ENCODE measurements at places on chromosomes 3 and 15.
A peak's percentile ranks its signal among the peaks of the same experiment; 100 is the strongest.

DNA sequence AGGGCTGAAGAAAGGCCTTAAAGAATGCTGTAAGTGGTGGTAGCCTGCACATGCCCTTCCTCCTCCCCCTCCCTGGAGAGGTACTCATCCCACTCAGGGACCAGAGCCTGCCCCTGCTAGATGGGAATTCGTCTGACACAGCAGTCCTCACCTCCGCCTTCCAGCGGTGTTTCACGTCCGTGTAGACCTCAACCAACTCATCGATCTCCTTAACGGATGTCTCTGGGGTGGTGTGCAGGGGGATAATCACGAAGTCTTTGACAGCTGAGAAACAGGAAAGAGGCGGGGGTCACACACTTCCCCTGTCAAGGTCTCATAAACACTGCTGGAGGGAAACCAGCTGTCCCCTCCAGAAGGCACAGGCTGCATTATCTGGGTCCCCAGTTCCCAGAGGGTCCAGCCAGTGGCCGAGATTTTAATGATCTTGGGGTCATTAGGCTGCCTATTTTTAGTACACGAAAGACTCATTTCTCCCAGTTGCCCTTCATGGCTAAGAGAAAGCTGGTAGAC, 9.9 kb downstream of the DNASE1L3 start:
- DNase-seq: no peak

DNA sequence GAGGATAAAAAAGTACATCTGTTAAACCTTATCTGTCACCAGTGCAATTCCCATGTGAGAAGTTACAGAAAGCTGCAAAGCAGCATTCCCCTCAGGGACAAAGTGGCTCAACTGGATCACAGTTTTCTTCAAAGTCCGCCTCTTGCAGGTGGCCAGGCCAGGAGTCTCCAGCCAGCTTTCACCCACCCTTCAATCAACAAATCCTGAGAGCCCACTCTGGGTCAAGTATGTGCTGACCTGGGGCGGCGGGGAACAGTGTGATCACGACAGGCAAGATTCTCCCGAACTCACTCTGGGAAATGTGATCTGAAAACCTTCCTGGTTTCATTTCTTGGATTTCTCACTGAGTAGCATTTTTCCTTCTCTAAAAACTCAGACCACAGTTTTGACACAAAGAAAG, 39.2 kb downstream of the RFT1 start:
- DNase-seq: no peak

DNA sequence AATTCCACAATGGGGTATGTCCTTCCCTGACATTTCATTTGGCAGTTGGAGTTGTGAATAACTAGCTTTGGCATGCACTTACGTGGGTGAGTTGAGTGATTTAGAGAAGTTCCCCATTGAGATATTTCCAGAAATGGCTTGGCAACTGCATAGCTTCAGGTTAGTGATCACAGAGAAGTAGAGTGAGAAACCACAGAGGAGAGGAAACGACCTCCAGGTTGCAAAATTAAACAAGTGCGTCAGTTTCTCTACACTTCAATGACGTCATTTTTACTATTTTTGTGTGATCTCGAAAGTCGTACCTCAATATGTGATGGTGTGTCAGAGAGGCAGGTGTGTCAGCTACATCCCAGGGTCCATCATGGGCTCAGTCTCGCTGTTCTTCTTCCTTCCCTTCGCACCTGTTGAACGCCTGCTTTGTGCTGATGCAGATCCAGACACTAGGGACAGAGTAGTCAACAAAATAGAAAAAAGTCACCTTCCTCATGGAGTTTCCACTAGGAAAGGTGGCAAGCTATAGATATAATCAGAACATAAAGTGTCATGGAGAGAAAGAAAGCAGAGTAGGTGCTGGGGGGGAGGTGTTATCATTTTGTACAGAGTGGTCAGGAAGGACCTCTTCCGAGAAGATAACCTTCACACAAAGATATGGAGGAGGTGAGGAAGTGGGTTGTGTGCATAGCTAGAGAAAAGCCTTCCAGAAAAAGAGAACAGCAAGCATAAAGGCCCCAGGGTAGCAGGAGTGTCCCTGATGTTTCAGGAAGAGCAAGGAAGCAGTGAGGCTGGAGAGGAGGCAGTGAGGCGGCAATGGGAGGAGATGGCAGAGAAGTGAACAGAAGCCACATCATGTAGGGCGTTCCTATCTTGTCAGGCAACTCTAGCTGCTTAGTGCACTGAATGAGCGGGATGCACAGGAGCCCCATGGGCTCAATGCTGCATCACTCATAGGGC, 75.6 kb downstream of the MCTP2 start:
- no peak for DNase-seq

GRCh38 chr3:143339451-143339850, 219.9 kb downstream of the CHST2 start:
- DNase-seq: no peak

- DNase-seq: no peak
Observed at GRCh38 chr3:136836511-136837156, 17.7 kb downstream of the SLC35G2 start.

- peak; percentile 36 for DNase-seq
Observed at GRCh38 chr15:29046977-29047376, 161.2 kb downstream of the APBA2 start.

- DNase-seq: peak; percentile 94
Observed at GRCh38 chr3:132416807-132417694, at the start of gene DNAJC13. DNAJC13 (plus strand) TSS chr3:132417502; CDS start chr3:132434551, 17,049 bp downstream.

DNA sequence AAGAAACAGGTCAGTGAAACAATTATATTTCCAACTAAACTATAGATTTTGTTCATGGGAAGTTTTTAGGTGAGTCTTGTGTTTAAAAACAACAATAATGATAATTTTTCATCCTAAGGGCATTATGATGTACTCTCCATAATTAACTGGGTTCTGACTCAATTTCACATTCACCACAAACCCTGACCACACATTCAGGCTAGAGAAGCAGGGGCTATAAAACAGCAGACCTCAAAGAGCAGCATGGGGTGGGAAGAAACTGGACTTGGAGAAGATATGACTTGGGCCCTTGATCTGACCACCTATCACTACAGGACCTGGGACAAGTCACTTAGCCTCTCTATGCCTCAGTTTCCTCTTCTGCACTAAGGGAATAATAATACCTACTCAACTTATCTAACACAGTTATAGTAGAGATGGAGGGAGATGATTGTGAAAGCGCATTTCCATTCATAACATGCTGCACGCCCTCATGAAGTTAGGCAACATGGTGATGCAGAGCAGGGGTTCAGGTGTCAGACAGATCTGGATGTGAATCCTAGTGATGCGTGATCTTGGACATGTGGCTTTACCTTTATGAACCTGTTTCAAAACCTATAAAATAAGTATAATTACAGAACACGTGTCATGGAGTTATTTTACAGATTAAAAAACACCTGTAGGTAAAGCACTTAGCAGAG, 63.0 kb upstream of the ACP3 start:
- no peak for DNase-seq
